ENCODE measurements at places on chromosomes 2 and 18.

DNA sequence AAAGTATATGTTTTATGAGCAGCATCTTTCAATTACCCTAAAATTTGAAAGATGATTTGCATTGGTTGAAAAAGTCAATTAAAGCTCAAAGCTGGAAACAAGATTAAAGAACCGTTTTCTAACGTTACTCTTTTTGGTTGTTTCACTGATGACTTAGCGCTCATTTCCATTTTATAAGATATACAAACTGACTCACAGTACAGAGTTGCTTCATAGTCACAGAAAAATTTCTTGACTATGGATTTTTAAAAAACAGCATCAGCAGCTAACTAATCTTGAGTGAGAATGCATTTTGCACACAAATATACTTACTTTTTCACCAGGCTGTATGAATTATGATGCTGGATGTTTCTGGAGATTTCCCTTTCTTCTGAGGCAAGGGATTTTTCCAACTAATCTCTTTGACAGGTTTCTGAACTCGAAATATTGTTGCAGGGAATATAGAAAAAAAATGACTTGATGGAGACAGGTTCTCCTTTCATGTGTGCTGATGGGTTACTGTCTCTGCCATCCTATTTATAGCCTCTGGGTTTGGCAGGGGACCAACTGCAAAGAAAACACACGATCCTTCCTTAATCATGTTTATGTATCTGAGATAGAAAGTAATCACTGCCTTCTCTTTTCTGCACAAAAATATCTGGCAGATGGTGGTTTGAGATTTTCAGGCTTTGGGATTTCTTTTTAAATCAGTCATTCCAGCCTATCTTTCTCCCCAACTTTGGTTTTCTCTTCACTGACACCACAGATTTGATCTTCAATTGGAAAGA, 129.4 kb upstream of the DAPL1 start:
- no peak for DNase-seq

GRCh38 chr2:231292472-231293134, 94.2 kb downstream of the ARMC9 start:
- DNase-seq = no peak

DNA sequence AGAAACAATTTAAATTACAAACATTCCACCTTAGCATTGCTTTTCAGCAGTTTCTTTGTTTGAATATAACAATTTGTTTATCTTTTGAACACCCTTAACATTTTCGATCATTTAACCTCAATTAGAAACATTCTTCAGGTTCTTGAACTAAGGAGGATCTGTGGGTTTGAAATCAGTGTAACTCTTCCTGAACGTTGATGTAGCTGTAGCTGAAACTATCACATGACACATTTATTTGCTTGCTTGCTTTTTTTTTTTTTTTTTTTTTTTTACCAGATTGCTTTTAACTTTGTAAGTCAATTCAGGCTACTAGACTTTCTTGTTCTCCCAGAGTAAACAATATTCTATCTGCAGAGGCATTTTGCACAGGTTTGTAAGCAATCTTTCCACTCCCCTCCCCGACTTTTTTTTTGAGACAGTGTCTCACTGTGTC, 47.6 kb downstream of the GPD2 start:
- DNase-seq = no peak

- DNase-seq = no peak
Observed at GRCh38 chr2:55296393-55296792, 27.4 kb upstream of the MTIF2 start.

- DNase-seq = no peak
Observed at GRCh38 chr2:112003576-112004252, 51.4 kb upstream of the TMEM87B start.

- peak; percentile 74 for DNase-seq
Observed at GRCh38 chr2:58350484-58350883, 109.4 kb upstream of the FANCL start.

GRCh38 chr2:40243581-40244187, 208.2 kb downstream of the SLC8A1 start:
- DNase-seq = no peak

- DNase-seq = no peak
Observed at GRCh38 chr2:199315299-199316179, 142.2 kb downstream of the SATB2 start.

GRCh38 chr2:211225784-211226183, 669.4 kb downstream of the CPS1 start:
- DNase-seq = no peak

DNA sequence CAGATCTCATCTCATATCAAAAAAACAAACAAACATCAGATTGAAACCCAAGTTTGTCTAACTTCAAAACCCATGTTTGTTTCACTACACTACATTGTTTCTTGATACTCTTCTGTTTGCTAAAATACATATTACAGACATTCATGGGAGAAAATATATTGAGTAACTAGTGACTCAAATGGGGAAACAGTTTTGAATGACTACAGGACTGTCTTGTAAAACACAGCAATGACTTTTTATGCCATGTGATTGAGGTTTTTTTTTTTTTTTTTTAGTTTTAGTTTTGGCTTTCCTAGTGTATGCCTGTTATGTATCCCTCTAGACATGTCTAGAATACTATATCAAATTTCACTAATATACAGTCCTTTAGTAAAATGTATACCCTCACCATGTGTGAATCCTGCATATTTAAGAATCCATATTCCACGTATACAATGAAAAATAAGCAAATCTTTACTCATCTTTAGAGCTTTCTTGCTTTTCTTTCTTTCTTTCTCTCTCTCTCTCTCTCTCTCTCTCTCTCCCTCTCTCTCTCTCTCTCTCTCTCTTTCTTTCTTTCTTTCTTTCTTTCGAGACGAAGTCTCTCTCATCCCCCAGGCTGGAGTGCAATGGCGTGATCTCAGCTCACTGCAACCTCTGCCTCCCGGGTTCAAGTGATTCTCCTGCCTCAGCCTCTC, 46.6 kb upstream of the SERTAD2 start:
- DNase-seq = peak; percentile 90

DNA sequence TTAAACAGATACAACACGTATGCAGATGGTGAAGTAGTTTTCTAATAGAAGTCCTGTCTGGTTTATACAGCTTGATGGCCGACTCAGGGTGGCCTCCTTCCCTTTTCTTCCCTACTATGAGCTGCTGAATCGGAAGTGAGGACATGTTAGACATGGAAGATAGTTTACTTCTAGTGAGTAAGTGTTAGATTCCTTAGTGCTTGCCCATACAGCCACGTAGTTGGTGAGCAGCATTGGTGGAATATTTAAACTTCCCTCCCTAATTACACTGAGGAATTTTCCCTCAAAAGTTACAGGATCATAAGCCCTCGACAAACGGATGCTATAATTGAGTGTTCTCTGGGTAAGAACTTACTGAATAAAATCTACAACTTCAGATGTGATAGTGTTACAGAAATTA, 52.1 kb downstream of the RHBDD1 start:
- no peak for DNase-seq

- DNase-seq = peak; percentile 74
Observed at GRCh38 chr18:13265008-13265910, 46.7 kb downstream of the LDLRAD4 start.

DNA sequence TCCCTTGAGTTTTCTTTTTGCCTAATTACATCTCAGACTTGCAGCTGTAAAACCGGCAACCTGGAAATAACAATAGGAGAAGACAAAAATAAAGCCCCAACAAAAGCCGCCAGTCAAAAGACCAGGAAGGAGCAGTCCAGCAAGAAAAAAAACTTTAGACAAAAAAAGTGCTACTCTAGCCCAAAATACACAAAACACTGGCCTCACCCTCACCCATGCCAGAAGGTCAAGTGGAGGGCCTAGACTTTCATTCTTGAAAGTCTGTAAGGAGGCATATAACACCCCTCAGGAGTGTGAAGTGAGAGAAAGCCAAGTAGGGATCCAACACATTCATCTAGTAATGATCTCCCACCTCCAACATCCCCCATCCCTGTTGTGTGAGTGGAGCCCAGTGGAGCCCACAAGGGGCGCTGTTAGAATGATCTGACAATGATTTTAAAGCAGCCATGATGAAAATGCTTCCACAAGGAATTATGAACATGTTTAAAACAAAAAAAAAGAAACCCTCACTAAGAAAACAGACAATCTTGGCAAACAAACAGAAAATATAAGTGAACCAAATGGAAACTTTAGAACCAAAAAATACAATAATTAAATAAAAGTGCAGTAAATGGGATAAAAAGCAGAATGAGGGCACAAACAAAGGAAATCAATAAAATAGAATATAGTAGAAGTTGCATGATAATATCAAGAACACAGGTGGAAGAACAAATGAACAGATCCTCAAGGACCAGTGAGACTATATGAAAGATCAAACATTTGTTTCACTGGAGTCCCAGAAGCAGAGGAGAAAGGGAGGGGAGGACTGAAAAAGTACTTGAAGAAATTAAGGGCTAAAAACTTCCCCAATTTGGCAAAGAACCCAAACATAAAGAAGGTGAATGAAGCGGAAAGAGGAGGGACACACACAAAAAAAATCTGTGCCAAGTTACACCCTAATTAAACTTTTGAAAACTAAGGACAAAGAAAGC, 23.9 kb downstream of the SESTD1 start:
- DNase-seq = no peak

DNA sequence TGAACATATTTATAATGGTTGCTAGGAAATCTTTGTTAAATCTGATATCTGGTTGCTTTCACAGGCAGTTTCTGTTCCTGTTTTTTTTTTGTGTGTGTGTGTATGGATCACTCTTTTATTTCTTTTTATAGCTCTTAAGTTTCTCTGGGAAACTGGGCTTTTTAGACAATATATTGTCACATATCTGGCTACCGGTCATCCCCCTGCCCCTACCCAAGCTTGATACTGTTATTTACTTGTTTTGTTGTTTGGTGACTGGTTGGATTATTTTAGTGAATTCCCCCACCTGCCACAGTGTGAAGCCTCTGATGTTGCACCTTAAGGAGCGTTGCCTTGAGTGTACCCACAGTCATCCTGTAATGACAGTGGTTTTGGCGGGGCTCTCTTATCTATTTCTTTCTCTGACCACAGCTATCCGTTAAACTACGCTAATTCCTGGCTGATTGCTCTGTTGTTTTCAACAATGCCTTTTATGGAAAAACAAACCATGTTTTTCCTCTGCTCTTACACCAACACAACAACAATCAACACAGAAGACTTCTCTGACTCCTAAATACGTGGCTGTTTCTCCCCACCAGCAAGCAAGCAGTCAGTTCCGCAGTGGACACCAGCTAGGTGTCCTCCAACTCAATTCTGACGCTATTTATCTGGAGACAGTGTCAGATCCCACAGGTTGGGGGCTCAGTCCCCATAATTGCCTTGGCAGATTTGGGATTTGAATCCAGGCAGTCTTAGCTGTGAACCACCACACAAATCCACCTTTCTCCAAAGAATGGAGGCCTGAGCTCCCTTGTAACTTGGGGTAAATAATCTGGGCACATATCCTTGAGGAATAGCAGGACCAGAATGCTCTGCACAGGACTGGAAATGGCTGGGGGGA, 10.9 kb downstream of the GNLY start:
- peak; percentile 69 for DNase-seq

- no peak for DNase-seq
Observed at GRCh38 chr18:67876871-67877270, 360.4 kb upstream of the DSEL start.

GRCh38 chr2:235080101-235080500, 128.3 kb downstream of the SH3BP4 start:
- DNase-seq = no peak

GRCh38 chr2:223114170-223114569, 62.2 kb downstream of the KCNE4 start:
- DNase-seq = no peak

GRCh38 chr2:102114290-102114721, 28.2 kb upstream of the IL1R1 start:
- DNase-seq = peak; percentile 81

GRCh38 chr2:215702116-215702902, 266.4 kb upstream of the FN1 start:
- no peak for DNase-seq

GRCh38 chr2:4507661-4508060, 804.3 kb downstream of the DCDC2C start:
- DNase-seq = no peak

DNA sequence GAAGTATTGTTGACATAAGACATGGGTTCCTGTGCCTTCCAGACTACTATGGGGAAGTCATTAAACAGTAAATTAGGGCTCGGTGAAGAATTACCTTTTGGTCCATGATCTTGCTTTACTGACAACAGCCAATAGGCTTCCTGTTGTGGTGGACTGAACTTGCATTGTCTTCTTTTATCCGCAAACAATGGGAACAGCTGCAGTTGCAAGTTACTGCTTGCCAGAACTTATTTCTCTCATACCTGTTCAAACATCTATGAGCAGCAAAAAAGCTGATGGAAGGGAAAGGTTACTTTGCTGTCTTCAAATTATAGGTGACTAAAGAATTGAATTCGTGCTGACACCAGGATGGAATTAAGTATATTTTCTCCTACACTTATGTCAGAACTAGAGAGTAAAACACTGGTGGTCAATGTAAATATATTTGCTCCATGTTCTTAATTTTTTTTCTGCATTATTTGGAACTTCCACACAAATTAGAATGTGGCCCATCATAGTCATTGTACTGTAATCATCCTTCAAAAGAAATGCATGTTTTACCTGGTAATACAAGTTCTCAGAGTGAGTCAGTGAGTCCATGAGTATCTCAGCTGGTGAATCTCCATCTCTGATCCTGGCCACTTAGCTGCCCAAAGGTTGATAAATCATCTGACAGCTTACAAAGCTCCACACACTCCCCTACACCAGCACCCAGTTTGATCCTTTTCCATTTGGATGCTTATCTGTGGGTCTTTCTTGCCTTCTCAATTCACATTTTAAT, 37.3 kb upstream of the RNF152 start:
- no peak for DNase-seq

- DNase-seq = no peak
Observed at GRCh38 chr2:241080405-241081189, 21.5 kb downstream of the MTERF4 start.

- DNase-seq = peak; percentile 92
Observed at GRCh38 chr18:75070625-75071483, 138.1 kb downstream of the PTGR3 start.

- no peak for DNase-seq
Observed at GRCh38 chr18:22337833-22338232, 79.9 kb downstream of the CTAGE1 start.

- no peak for DNase-seq
Observed at GRCh38 chr2:40283111-40283909, 168.6 kb downstream of the SLC8A1 start.

GRCh38 chr18:67583621-67584020, 67.1 kb upstream of the DSEL start:
- no peak for DNase-seq

- no peak for DNase-seq
Observed at GRCh38 chr2:184113696-184114403, 484.5 kb upstream of the ZNF804A start.

GRCh38 chr18:22167091-22167470, 2.3 kb upstream of the GATA6 start:
- no peak for DNase-seq

- peak; percentile 27 for DNase-seq
Observed at GRCh38 chr2:75896779-75897366, 186.2 kb upstream of the GCFC2 start.

- no peak for DNase-seq
Observed at GRCh38 chr18:22303927-22304326, 113.8 kb downstream of the CTAGE1 start.

Measured in activated CD4-positive, alpha-beta T cell treated with anti-CD3 and anti-CD28 coated beads, Interleukin-2, amount 50 U/mL, for 16 hours (primary cell).